Mammary epithelial cell (primary cell): ENCODE measurements at places on chromosomes 5 and 9.

DNA sequence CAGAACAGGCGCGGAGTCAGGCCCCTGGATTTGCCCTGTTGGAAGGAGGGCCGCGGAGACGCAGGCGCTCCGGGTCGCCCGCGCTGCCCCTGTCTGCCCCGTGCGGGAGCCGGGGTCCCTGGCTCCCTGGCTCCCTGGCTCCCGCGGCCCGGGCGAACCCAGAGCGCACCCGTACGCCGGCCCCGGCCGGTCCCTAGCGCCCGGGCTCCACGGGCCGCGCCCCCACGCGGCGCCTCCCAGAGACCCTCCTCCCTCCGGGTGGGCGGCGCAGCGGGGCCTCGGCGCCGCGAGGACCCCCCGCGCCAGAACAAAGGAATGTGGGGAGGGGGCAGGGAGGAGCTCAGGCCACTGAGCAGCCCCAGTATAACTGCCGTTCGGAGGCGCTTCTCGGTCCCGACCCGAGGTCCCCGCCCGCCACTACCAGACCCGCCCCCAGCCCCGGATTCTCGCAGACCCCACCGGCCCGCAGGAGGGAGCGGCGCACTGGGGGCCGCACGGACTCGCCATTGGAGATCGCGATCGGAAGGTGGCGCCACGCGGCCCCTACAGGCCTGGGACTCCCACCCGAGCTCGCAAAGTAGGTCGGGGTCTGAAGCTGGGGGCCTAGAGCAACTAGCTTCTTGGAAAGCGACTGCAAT lies 2.4 kb downstream of the NFIL3 start:
- DNase-seq: no peak

GRCh38 chr5:32909207-32909606 lies 198.1 kb downstream of the NPR3 start:
- DNase-seq: no peak

GRCh38 chr5:98368141-98368540 lies 405.3 kb upstream of the RGMB start:
- DNase-seq: no peak

DNA sequence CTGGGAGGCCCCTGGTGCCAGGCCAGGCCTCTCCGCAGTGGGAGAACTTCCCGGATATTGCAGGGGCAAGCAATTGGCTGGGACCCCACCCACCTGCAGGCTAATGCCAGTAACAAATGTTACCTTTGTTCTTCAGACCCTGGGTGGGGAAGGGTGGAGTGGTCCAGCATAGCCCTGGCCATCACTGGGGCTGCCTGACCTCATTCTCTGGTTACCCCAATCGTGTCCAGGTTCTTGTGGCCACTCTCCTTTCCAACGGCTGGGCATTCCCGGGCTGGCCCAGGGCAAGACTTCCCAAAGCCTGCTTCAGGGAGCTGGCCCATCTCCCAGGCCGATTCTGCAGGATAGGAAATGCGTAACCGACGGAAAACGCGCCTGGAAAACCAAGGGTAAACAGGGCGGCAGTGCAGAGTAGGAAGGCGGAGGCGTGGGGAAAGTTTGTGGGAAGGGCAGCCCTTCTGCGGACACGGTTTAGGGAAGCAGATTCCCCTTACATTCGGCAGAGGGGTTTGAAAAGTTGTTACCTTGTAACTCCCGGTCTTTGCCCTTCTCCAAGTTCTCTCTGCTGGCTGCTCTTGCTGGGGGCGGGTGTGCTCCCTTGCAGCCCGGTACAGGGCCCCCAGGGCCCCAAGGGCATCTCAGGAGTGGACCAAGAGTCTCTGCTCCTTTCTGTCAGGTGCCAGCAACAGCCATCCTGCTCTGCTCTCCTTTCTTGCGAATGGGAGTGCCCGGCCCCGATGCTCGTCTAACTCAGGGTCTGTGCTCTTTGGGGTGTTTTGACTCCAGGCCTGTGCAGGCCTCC lies 3.5 kb downstream of the NRARP start:
- no peak for DNase-seq

DNA sequence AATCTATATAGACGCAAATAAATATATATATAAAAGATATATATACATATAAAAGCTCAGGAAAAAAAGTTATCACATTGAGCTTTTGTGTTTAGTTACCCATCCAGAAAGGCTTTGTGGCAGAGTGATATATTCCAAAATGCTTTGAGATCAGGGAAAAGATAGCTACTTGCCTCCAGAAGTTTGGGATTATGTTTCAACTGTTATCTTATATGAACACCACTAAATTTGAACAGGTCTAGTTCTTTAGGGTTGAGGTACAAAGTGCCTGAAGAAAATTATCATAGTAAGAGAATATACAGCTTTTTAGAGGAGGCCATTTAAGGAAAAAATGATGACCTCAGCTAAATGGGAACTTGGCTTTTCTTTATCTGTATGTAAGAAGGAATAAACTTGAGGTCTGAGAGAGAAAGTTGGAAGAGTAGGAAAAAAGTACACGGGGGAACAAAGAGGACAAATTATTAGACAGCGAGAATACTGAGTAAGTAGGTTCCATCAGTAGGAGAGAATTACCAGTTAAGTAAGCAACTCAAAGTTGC lies 2.4 kb downstream of the ERP44 start:
- DNase-seq: no peak

DNA sequence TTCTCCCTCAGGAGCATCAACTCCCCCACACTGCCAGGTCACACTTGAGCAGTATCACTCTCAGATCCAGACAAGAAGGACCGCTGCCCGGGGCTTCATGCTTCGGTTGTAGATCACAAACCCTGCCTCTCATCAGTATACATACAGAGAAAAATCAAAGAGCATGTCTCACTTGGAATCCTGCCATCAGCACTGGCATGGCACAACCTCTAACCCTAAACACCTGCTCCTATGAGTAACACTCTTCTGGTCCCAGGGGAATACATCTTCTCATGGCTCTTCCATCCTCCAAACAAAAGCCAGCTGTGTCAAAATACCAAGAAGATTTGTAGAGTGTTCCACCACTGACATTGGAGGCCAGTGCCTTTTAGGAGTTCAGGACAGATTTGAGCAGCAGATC lies 84.8 kb upstream of the MIER3 start:
- DNase-seq: no peak
